ENCODE measurements at places on chromosomes 6 and 20. TPM values are rescaled to one million over a fixed set of nuclear protein-coding genes. Genes with fewer than 3 reads are reported as not detected.

DNA sequence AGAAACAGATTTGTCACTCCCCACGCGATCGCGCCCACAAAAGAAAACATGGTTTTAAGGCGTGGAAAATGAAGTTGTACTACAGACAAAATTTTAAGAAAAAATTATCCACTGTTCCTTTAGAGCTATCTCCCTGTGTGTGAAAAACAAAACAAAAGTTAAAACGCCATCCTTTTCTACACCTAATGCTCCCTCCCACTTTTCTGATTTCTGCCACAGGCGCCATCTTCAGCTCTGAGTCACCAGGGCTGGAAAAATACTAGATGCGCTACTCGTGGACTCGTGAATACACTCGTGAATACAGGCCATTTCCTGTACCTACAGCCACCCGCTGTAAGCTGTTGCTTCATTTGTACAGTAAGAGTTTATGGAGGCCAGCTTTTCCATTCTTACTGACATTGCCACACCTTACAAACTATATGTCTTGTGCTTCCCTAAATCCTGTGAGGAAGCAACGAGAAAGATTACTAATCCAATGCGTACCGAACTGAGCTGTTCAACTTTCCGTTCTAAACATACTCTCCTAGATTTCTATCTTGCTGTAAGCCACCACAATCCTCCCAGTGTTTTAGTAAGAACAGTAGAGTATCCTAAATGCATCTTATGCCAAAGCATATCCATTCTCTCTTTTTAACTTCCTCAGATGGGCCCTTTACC, 773 bp upstream of the AHI1 start:
- DNase-seq: peak; percentile 88
- H3K4me1 ChIP-seq: peaks cover 3% of the 10 kb centered on the region
- no peaks in the 10 kb centered on the region for H3K27me3 ChIP-seq
- H3K27ac ChIP-seq: peak overlapping the region; percentile 99
- peak overlapping the region; percentile 20 for H3K4me3 ChIP-seq

- DNase-seq: peak; percentile 93
- H3K4me1 ChIP-seq: peaks cover 18% of the 10 kb centered on the region
- peaks cover 11% of the 10 kb centered on the region for H3K27me3 ChIP-seq
- H3K4me3 ChIP-seq: no peak overlapping the region
- H3K36me3 ChIP-seq: no peaks in the 10 kb centered on the region
These were observed 132.4 kb upstream of the ARMC2 start for GRCh38 chr6:108715832-108716231.

DNA sequence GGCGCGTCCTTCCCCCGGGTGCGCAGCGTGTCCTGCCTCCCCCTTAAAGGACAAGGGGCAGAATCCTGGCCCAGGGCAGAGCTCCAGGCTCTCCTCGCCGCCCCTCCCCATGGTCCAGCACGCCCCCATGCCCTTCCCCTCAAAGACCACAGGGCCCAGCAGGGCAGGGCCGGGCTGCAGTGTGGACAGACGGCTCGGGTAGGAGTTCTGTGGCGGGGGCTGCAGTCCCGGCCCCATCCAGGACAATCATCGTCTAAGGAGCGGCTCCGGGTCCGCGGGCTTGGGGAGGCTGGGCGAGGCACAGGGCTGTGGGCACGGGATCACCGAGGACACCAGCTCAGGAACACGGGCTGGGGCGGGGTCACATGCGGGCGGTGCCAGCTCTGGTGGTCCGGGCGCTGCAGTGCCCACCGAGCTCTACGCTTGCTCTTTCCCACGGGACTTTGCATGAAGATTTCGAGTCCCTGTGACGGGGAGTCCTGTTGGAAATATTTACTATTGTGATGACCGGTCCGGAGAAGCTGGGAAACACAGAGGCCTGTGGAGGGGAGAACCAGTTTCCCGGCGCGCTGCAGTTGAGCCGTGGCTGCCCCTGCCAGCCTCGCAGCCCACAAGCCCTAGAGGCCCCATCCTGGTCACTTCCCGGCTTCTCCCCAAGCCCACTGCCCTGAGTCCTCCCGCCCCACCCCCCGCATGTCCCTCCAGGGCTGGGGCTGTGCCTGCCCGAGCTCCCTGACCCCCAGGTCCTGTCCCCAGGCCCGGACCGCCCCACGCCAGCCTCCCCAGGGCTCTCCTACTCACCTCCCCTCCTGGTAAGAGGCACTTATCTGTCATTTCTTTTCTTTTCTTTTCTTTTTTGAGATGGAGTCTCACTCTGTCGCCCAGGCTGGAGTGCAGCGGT, 20.6 kb downstream of the SLC17A9 start:
- peaks cover 47% of the 10 kb centered on the region for H3K27me3 ChIP-seq
- H3K27ac ChIP-seq: no peak overlapping the region
- no peak for DNase-seq
- no peak overlapping the region for H3K4me3 ChIP-seq
- H3K36me3 ChIP-seq: no peaks in the 10 kb centered on the region

DNA sequence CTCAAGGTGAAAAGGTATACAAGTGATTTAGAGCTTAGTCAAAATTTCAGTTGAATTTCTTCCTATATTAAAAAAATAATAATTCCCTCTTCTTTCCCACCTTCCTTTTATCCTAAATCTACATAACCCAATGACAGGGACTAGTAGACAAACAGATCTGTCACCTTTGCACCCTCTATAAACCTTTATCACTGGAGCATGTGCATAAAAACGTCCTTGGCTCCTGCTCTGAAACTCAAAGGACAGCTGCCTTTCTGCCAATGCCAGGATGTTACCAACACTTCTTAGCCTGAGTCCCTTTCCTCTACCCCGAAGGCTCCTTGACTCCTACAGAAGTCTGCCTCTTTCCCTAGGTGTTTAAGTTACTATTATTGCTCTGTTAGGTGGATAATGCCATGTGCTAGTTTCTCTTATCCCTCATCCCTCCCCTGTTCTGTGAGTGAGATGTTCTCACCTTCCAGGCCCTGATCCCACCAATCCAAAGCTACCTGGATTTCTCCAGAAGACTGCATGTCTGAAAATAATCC, 4.3 kb downstream of the CLVS2 start:
- no peak overlapping the region for H3K27ac ChIP-seq
- no peaks in the 10 kb centered on the region for H3K36me3 ChIP-seq
- H3K27me3 ChIP-seq: peaks cover 21% of the 10 kb centered on the region
- no peaks in the 10 kb centered on the region for H3K4me1 ChIP-seq

DNA sequence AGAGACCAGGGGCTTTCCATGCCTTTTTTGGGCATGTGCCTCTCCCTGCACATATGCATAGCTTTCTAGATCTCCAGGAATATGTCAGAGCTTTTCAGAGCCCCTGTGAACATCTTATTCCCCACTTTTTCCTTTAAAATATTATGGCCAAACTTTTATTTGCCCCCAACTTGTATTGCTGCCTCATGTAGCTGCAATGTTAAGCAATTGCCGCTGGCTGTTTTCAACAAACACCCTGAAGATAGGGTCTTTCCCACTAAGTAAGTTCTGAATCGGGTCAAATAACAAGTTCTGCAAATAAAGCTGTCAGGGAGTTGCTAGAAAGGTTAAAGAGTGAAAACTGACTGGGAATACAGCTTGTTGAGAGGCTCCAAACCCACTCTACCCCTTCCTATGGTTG, 42.3 kb downstream of the EBF4 start:
- H3K27me3 ChIP-seq: no peaks in the 10 kb centered on the region
- H3K27ac ChIP-seq: no peak overlapping the region
- H3K36me3 ChIP-seq: no peaks in the 10 kb centered on the region
- no peaks in the 10 kb centered on the region for H3K4me1 ChIP-seq
- no peak overlapping the region for H3K4me3 ChIP-seq

DNA sequence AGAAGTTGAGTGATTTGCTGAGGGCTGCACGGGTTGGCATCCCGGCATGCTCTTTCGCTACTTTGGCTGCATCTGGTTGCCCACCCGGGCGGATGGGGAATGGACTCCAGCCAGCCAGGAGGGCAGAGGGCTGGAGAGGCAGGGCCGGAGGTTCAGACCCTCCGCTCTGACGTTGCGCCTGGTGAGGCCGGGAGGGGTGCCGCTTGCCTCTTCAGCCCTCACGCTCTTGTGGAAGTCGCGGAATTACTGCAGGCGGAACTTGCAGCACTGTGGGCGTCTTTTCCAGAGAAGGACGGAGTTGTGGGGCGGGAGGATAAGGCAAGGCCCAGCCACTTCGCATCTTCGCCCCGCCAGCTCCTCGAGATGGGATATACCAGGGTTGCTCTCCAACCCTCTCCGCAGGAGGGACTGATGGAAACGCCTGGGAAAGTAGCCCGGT, 656 bp downstream of the RTEL1 start:
- H3K27me3 ChIP-seq: no peaks in the 10 kb centered on the region
- no peak for DNase-seq
- peak overlapping the region; percentile 84 for H3K27ac ChIP-seq
- H3K36me3 ChIP-seq: peaks cover 28% of the 10 kb centered on the region
- H3K4me3 ChIP-seq: peak overlapping the region; percentile 86

DNA sequence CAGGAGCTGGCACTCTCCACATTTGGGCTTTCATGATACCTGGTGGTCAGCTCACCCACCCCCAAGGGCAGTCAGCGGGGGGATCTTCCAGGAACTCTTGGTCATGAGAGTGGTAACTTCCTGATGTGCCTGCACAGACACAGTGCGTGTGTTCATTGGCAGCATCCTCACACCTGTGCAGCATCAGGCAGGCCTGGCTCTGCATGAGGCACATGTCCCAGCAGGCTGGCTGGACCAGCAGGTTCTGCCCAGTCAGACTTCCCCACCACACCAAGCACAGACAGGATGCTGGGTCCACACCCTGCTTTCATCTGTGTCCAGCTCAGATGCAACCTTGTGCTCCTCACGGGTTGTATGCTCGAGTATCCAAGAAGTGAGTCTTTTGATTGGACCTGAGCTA, 15.7 kb upstream of the UNC93A start:
- H3K27me3 ChIP-seq: peaks cover 3% of the 10 kb centered on the region
- no peak overlapping the region for H3K27ac ChIP-seq
- no peak overlapping the region for H3K4me3 ChIP-seq
- no peak for DNase-seq
- no peaks in the 10 kb centered on the region for H3K36me3 ChIP-seq

GRCh38 chr6:16438718-16439591, 200.6 kb downstream of the GMPR start:
- DNase-seq: no peak
- H3K4me3 ChIP-seq: no peak overlapping the region
- H3K27ac ChIP-seq: no peak overlapping the region
- no peaks in the 10 kb centered on the region for H3K36me3 ChIP-seq

DNA sequence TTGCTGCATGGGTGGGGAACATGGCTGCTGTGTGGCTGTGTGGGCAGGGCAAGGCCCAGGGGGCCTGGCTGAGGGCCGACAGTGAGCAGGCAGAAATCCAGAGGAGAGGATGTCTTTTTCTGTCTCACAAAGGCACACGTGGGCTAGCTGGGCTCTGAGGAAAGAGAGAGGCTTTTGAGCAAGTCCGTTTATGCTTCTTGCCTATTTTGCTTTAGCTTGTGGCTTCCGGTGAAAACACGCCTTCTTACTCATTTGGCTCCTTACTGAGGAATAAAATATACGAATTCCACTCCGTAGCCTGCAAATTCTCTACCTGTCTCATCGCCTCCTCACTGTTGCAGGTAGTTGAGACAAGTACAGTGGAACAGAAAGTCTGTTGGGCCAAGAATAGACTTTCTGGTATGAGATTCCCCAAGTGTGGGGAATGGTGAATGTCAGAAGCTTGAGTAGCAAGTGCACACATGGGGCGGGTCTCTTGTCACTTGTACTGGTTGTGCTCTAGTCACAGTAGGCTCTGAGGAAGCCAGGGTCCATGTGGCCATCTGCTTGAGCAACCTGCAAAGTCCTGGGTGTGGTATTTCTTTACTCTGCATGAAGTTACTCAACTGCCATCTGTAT, 28.4 kb downstream of the WRNIP1 start:
- no peaks in the 10 kb centered on the region for H3K27me3 ChIP-seq
- H3K4me3 ChIP-seq: no peak overlapping the region
- no peaks in the 10 kb centered on the region for H3K36me3 ChIP-seq

DNA sequence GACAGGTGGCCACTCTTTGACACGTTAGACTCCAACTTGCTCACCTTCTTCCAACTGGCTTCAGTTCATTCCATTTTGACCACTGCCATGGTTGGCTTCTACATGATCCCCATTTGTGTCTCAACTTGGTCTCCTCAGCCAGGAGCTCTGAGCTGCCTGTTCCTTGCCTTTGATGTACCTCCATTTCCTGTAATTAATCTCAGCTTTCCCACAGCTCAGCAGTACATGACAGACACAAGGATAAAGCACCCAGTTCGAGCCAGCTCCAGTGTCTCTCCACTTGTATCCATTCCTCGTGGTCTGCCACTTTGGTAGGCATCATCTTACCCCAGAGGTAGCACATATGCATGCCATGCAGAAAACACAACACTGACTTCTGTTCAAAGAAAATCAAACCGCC, 161.0 kb downstream of the TSHZ2 start:
- H3K4me3 ChIP-seq: no peak overlapping the region
- no peaks in the 10 kb centered on the region for H3K27me3 ChIP-seq
- DNase-seq: no peak
- H3K27ac ChIP-seq: peak overlapping the region; percentile 30
- peaks cover 34% of the 10 kb centered on the region for H3K4me1 ChIP-seq
- H3K36me3 ChIP-seq: no peaks in the 10 kb centered on the region

- DNase-seq: no peak
- no peaks in the 10 kb centered on the region for H3K27me3 ChIP-seq
- no peak overlapping the region for H3K27ac ChIP-seq
These were observed 83.9 kb downstream of the BANF2 start for GRCh38 chr20:17783671-17784070.

GRCh38 chr6:22444330-22444729, 125.0 kb upstream of the HDGFL1 start:
- no peak overlapping the region for H3K4me3 ChIP-seq
- no peaks in the 10 kb centered on the region for H3K27me3 ChIP-seq
- no peak overlapping the region for H3K27ac ChIP-seq
- no peaks in the 10 kb centered on the region for H3K36me3 ChIP-seq

DNA sequence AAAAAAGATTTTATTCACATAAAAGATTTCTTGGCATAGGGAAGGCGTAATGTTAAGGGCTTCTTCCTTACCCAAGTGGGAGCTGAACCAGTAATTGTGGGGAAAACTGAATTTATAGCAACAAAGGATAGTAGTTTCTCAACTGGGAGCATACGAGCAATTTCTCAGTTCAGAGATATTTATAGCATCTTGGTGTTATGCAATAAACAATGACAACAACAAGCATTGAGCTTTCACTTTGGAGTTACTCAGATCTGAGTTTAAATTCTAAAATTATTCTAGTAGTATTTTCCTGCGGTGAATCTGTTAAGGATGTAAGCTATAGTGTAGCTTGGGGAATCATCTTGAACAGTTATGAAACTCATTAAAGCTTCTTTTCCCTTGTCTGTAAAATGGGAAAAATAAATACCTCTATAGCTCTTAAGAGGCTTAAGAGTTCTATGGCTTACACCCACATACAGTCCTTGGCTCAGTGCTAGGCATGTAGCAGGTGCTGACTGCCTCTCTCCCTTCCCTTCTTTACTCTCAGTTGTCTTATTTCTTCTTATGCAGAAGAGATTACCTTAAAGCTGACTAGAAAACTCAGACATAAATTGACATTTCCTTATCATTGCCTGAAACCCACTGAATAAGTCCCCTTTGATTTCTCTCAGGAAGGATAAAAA, 58.8 kb downstream of the SAMD5 start:
- no peaks in the 10 kb centered on the region for H3K36me3 ChIP-seq
- no peaks in the 10 kb centered on the region for H3K27me3 ChIP-seq
- H3K4me1 ChIP-seq: no peaks in the 10 kb centered on the region
- H3K27ac ChIP-seq: no peak overlapping the region

- no peak overlapping the region for H3K4me3 ChIP-seq
- no peak overlapping the region for H3K27ac ChIP-seq
- no peaks in the 10 kb centered on the region for H3K4me1 ChIP-seq
These were observed 146.2 kb downstream of the DLL1 start for GRCh38 chr6:170144571-170145271.

GABRR1 gene
- total RNA-seq: not detected

TAAR8 gene
- total RNA-seq: not detected

PRRT1 gene
- 2.0 TPM for total RNA-seq

NKX2-2 gene
- total RNA-seq: not detected

BHLHE23 gene
- total RNA-seq: not detected
